ENCODE measurements at places on chromosomes 5 and 9. TPM values are rescaled to one million over a fixed set of nuclear protein-coding genes. Genes with fewer than 3 reads are reported as not detected.

Gene PRSS3
- 5.1 TPM for total RNA-seq

Gene MYOT
- total RNA-seq: not detected

Gene ZDHHC11B
- total RNA-seq: not detected

Gene SNCAIP
- total RNA-seq: 0.20 TPM

Gene KCNT1
- not detected for total RNA-seq

Measured in subcutaneous preadipocyte (primary cell).